ENCODE measurements at places on chromosomes 6 and 20.
A peak's percentile ranks its signal among the peaks of the same experiment; 100 is the strongest.

DNA sequence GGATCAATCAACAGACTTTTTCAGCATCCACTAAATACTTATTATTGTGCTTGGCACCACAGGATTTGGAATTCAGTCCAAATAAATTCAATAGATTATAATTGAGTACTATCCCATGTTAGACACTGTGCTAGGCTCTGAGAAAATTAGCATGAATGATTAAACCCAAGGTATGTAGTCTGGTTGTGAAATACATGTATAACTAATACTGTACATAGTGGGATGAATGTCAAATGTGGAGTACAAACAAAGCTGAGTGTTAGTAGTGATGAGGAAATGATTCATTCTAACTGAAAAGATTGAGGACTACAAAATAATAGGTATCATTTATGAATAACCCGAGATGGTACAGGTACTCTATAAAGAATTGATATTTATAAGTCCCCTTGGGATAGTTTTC is 111.9 kb upstream of the FLRT3 start:
- no peak for DNase-seq

DNA sequence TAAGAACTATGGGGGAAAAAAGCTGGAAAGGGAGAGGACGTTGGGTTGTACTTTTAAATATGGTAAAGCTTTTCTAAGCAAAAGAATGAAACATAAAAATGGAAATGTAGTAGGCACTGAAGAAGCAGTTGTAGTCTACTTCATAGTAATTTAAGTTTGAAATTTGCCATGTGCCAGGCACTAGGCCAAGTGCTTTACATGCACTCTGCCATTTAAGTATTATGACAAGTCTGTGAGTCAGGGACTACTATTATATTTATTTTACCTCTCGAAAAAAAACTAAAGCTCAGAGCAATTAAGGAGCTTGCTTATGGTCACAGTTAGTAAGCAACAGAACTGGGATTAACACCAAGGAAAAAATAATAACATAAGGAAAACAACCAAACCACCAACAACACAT is 257.8 kb downstream of the GMDS start:
- no peak for DNase-seq

GRCh38 chr6:142568857-142569597 is 267.2 kb downstream of the ADGRG6 start:
- no peak for DNase-seq

DNA sequence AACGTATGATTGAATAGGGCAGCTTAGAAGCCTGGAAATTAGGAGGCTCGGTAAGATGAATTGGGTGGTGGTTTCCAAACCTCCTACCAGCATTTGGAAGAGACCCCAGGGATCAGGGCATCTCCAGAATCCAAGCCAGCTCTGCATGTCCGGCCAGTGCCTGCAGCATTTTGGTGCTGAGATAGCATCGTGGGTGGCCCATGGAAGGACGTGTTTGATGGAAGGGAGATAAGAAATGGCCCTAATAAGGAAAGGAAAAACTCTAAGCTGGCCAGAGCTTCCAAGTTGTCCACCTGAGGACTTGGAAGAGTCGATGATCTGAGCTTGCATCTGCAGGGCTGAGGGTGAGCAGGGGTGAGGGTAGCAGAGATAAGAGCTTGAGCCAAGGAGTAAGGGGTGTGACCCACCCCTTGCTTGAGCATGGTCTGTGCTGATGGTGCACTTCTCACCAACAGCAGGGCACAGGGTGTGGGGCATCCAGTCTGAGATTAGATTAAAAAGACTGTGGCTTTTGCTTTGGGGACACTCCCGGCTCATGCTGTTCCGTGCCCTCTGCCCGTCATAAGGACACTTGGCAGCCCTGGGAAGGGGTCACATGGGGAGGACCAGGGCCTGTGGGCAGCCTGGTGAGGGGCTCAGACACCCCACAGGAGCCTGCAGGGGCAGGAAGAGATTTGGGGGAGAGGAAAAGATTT is 213.2 kb downstream of the ERMARD start:
- no peak for DNase-seq

DNA sequence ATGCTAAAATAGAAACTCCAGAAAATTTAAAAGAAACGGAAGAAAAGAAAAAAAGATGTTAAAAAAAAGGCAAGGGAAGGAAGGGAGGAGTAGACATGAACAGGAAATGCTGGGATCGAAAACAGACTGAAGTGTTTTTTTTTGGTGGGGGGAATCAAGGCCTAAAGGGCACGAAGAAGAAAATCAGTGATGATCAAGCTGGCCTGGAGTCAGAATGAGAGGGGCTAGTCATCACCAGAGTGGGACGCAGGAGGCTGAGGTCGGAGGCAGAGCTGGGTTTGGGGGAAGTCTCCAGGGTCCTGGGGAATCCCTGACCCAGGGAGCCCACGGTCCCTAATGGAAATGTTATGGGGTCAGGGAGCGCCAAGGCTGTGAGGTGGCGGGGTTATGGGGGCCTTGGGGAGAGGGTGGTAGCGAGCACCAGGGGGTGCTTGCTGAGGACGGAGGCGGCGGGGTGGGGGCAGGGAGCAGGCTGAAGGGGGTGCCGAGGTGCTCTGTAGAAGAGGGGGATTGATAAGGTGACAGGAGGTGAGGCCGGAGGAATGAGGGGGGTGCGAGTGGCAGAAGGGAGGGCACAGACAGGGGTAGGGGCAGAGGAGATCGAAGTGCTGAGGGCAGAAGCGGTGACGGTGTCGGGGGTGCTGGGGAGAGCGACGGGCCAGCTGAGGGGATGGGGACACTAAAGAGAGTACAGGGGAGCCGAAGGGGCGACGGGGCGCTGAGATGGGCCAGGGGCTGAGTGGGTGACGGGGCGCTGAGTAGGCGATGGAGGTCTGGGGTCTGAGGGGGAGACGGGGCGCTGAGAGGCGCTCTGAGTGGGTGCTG is 684 bp downstream of the ZNFX1 start:
- no peak for DNase-seq

- DNase-seq, result no peak
Measured at GRCh38 chr20:19371112-19371511, 158.7 kb downstream of the SLC24A3 start.

GRCh38 chr6:12208190-12208589 is 82.0 kb upstream of the EDN1 start:
- DNase-seq, result no peak

GRCh38 chr6:3355358-3356055 is 96.8 kb downstream of the PSMG4 start:
- DNase-seq, result peak; percentile 65

DNA sequence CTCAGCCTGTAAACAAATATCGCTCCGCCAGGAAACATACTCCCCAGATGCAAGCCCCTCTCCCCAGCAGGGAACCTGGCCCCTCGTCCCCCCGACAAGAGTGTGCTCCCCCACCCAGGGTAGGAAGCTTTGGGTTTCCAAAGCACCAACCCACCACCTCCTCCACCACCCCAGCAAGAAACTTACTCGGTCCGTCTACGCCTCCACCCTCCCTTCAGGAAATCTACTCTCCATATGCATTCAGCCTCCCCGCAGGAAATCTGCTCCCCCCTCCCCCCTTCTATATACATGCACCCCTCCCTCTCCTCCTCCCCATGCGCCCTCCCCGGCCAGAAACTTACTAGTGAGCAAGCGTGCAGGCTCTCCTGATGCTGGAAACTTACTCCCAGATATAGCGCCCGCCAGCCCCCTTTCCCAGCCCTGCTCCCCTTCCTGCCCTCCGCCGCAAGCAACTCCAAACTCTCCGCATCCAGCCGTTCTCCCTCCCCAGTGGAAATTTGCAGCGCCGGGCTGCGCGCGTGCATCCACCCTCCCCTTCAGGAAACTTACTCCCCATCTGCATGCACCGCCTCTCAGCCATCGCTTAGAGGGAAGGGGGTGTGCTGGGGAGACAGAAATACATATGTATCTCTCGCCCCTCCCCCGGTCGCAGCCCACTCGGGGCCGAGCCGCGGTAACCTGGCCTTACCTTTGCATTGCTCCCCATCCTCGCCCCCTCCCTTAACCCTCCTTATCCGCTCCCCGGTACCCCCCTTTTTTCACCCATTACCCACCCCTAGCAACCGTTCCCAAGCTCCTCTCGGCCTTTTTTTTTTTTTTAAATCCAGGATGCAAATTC is at the start of gene TRERF1:
Gene TRERF1, minus strand, starts transcription at position 594 of the 838 bp plus-strand sequence. CDS start 182,336 bp downstream, outside the sequence.
- DNase-seq, result peak; percentile 91

- no peak for DNase-seq
Measured at GRCh38 chr6:15607603-15608002, 55.2 kb downstream of the DTNBP1 start.

DNA sequence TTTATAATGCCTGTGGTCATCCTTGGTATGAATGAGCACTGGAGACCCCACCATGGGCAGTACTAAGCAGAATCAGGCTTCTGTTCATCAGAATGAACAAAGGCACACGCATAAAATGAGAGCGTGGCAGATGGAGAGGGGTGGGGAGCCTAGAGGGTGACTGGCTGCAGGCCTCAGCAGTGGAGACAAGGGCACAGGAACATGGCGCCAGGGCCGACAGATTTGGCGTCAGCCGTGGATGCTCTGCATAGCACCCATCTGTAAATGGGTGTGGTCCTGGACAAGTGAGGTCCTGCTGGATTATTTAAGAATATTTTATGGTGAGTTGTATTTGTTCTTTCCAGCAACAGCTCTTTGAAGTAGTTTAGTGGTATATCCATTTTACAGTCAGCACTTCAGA is 33.1 kb downstream of the E2F3 start:
- no peak for DNase-seq

DNA sequence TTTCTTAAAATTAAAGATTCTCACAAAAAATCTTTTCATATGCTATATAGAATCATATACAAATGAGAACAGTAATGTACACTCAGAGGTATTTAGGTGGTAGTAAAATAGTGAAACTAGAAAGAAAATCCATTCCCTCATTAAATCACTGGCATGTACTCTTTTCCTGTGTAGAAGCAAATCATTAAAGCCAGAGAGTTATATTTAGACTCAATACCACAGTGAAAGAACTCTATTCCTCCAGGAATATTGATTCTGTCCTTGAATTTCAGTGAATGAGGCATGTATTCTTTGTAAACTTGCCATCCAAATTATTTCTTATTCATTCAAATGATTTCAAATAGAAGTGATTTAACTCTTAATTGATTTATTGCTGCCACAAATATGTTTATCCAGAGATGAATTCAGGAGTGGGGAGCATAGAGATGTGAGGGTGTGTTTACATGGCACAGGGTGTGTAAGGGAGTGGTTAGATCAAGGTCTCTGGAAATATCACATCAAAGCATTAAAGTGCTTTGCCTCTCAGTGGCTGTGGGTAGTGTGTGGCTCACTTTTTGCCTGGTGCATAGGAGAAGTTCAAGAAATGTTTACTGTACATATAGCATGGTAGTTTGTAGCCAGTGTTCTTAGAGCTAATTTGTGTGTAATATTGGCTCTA is 141.2 kb downstream of the FAM83B start:
- DNase-seq, result no peak

GRCh38 chr6:17448165-17448564 is 54.8 kb downstream of the CAP2 start:
- DNase-seq, result no peak

- no peak for DNase-seq
Measured at GRCh38 chr6:124867121-124867520, 95.1 kb upstream of the RNF217 start.

DNA sequence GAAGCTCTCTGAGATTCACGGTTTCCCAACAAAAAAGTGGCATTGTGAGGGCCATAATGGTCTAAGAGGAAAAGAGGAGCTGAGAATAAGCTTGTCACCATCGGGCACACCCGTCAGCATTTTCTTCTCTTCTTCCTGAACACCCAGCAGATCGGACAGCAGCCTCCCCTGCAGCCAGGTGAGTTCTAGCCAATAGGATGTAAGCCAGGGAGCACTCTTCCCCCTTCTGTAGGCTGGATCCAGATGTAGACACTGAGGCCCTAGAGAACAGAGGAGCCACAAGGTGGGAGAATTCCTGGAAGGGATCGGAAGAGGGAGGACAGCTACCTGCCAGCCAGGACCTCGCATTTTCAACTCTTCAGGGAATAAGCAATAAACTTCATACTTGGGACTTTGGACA is 228.0 kb downstream of the SYNDIG1 start:
- no peak for DNase-seq

GRCh38 chr6:163123098-163123497 is 291.4 kb upstream of the QKI start:
- DNase-seq, result no peak

DNA sequence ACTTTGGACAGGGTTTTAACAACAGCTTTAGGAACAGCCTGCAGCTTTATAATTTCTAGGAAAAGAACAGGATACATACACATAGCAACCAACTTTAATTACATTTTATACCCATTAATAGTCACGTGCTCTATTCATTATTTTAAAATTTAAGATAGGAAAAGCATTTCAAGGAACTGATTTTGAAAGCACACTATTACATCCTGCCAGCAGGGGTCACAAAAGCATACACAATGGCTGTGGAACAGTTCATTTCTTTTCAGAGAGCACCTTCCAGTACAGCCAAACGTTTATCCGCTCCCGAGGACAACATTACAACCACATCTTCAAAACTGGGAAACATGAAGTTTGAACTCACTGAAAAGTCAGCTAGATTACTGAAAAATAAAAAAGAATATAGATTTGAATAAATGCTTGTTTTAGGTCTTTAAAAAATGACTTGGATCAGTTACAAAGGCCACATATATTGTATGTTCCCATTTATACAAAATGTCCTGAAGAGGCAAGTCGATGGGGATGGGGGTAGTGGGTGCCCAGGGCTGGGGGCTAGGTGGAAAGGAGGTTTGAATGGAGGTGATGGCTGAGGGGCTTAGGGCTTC is 104.6 kb upstream of the EXOC2 start:
- DNase-seq, result peak; percentile 39

- DNase-seq, result no peak
Measured at GRCh38 chr6:87745966-87746721, 44.1 kb upstream of the AKIRIN2 start.

DNA sequence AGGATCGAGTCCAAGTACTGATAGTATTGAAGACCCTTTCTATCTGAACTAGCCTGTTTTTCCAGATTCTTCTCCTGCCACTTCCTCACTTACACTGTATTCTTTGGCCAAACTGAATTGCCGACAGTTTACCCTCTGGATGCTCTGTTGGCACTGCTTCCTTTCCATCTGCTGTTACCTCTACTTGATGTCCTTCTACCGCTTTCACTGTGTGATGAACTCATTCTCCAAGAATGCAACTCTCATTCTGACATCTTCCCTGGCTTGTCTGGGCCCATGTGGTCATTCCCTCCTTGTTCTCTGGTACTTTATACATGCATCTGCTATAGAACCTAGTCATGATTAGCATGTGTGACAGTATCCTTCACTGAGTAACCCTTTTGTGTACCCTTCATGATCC is 16.3 kb downstream of the RPRD1B start:
- no peak for DNase-seq

GRCh38 chr20:14744723-14745122 is 407.3 kb upstream of the FLRT3 start:
- DNase-seq, result no peak

All from skin of body (tissue), 3 donors.